Endothelial cell (in vitro differentiated cells): ENCODE measurements at places on chromosomes 12 and 14.

DNA sequence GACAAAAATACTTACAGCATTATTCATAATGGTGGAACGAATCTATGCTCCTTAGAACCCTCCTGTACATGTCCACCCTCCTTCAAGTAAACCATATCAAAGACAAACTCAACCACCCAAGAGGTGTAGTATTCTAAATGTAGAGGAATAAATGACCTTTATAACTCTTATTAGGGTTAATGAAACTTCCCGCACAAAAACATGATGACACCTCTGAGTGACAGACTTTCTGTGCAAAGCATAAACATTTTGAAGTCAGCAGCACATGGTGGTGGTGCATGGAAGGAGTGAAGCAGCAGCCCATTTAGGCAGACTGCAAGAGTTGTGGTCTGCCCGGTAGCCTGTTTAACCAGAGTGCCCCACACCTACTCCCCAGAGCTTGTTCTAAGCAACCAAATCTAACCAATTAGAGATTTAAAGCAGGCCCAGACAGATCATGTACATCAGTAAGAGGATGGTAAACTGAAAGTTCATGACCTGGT lies 615 bp upstream of the ASB8 start:
- DNase-seq, result no peak

DNA sequence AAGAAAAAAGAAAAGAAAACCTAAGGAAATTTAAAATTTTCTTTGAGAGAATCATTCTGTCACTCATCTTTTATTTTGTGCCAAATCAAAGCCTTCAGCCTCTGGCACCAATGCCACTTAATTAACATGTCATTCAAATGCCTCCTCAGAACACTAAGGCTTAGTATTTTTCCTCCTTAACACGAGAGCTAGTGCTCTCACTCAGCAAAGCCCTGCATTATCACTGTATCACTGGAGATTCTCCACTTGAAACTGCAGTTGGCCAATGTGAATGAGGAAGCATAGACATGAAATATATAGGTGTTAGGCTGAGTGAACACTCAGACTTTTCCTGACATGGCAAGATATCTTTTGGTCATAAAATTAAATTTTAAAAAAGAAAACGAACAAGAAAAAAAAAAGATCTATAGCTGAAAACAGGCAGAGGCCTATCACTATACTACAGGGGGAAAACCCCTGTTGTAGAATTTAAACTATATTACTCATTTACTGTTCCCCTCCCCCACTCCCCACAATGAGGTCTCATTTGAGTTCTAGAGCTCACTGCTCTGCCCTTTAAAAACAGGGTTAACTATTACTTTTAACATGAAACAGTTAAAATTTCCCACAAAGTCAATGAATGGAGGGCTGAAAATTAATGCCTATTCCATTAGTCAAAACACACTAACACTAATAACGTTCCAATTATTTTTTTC lies 5.1 kb downstream of the MBIP start:
- DNase-seq, result no peak

- no peak for DNase-seq
Measured at GRCh38 chr12:24668563-24668962, 280.3 kb downstream of the BCAT1 start.

GRCh38 chr12:117527479-117527855 lies 166.0 kb upstream of the NOS1 start:
- no peak for DNase-seq

- DNase-seq, result peak; percentile 23
Measured at GRCh38 chr14:55129086-55129427, at the start of gene LGALS3. LGALS3 (plus strand) TSS chr14:55129252; CDS start chr14:55137374, 8,122 bp downstream.

DNA sequence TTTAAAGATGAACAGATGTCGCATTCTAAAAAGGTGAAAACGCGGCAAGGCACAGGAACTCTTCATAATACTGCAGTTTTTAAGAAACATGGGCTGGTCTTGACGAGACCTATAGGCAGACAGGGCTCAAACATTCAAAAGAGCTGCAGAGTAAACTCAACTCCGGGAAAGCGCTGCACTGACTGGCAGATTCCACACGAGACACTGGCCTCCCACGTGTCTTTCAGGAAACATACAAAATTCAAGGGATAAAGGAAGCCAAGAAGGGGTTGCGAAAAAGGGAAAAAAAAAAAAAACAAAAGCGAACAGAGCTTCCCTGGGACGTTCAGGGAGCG lies 614 bp upstream of the ARF6 start:
- DNase-seq, result no peak
